ENCODE measurements at places on chromosomes 3 and 15. TPM values are rescaled to one million over a fixed set of nuclear protein-coding genes. Genes with fewer than 3 reads are reported as not detected.

DNA sequence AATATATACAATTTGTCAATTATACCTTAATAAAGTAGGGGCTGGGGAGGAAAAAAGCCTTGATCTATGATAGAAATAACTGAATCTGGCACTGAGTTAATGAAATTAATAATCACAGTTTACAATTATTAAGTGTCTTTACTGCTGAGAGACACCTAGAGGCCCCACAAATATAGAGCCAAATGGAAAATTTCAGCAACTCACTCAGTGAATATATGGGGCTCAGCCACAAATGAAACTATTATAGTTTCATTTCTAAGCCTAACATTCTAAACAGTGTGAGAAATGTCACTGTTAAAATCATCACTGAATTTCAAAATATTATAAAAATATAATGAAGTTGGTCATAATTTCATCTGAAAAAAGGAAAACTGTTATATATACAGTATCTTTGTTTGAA, 40.3 kb downstream of the GNB4 start:
- DNase-seq, result no peak

Gene ISLR2
- not detected for total RNA-seq

GRCh38 chr15:82572311-82572710, 32.1 kb upstream of the RPS17 start:
- DNase-seq, result no peak

DNA sequence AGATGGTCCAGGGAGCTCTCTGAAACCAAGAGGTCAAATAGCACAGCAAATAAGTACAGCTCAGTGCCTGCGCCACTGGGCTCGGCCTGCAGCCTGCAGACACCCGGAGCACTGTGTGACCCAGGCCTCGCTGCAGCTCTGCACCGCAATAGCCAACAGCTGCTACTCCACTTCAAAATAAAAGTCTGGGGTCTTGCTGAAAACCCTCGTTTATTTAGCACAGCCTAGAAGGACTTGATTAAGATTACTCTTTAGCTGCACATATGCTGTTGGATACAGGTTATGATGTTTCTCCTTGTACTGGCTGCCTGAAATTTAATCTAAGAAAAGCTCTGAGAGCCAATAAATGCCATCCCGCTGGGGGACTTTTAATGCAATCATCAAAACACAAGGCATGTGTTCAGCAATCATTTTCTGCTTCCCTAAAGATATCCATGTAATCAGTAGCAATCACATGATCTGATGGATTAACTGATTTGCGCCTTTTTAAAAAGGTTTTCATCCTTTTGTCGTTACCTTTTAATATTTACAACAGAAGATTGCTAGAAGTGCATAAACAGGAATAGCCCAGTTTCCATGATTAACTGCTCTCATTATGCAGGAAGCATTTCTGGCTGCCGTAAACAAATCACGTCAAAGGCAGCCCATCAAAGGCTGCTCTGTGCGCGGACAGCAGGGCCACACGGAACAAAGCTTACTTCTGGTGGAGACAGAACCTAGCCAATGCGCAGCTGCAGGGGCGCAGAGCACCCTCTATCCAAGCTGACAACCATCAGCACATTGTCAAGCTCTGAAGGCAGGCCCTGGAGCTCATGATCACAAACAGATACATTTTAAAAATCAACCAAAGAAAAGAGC, 58.8 kb downstream of the CLASP2 start:
- peak; percentile 43 for DNase-seq

DNA sequence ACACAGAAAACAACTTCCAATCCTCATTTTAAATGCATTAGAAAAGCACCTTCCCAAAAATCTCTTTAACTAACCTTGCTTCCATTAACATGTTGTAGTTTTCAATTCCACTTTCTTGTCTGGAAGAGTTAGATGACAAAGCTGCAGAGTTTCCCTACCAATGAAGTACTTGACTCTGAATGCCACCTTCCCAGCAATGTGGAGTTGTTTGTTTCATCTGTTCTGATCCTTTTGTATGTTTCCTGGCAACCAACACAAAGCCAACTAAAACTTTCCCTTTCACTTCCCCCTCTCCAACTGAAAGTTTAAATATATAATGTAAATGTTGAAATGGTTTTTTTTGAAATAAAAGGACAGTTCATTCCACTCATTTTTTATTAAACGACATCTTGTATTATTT, at the start of gene WDR49:
TSS of gene WDR49 (minus strand) at position 183 of the 400 bp plus-strand sequence. CDS start 517 bp downstream, outside the sequence.
- DNase-seq, result no peak

DNA sequence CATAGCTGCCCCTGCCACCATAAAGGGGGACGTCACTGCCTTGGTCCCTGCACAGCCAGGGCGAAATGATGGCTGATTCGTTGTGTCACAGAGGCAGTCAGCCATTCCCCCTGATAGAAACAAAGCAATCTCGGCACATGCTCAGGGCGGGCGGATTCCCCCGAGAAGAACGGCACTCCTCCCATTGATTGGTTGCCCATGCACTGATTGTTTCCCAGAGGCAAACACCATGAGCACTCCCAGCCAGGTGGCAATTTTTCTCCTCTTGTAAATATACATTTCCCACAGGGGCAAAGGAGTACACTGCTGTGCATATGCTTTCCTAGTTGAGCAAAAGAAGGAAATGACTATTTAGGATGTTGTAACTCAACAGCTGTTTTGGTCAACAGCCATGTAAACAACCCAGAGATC, 56.5 kb downstream of the KY start:
- DNase-seq, result no peak

GRCh38 chr3:110314512-110315114, 757.0 kb upstream of the NECTIN3 start:
- DNase-seq, result peak; percentile 66
